ENCODE measurements at places on chromosomes 5 and 9.
A peak's percentile ranks its signal among the peaks of the same experiment; 100 is the strongest.

- peaks cover 15% of the 10 kb centered on the region for H3K4me1 ChIP-seq
- no peak overlapping the region for H3K4me3 ChIP-seq
- H3K27ac ChIP-seq, result no peak overlapping the region
These were observed 35.1 kb downstream of the EXOSC2 start for GRCh38 chr9:130728721-130729120.

DNA sequence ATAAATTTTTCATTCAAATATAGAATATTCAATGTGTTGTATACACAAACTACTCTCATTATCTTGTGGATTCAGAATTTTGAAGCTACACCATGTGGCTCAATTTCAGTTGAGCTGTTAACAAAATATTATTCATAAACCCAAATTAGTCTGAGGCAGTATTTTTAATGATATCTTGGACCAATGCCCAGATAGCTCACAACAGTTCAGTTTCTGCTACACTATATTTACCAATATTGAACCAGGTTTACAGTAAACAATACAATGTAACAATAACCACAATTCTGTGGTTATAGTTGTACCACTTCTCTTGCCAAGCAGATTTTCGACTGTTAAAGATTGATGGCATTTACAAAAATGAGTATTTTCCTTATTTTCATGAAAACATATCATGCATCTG lies 99.9 kb downstream of the SSBP2 start:
- H3K36me3 ChIP-seq, result no peaks in the 10 kb centered on the region
- H3K27ac ChIP-seq, result no peak overlapping the region
- H3K27me3 ChIP-seq, result no peaks in the 10 kb centered on the region
- no peak for DNase-seq
- H3K4me3 ChIP-seq, result no peak overlapping the region
- H3K4me1 ChIP-seq, result no peaks in the 10 kb centered on the region

- peak overlapping the region; percentile 92 for H3K27ac ChIP-seq
- H3K27me3 ChIP-seq, result no peaks in the 10 kb centered on the region
- peak overlapping the region; percentile 43 for H3K4me3 ChIP-seq
- peaks cover 27% of the 10 kb centered on the region for H3K36me3 ChIP-seq
- DNase-seq, result no peak
These were observed 114.0 kb downstream of the CDC42SE2 start for GRCh38 chr5:131377785-131378325.

DNA sequence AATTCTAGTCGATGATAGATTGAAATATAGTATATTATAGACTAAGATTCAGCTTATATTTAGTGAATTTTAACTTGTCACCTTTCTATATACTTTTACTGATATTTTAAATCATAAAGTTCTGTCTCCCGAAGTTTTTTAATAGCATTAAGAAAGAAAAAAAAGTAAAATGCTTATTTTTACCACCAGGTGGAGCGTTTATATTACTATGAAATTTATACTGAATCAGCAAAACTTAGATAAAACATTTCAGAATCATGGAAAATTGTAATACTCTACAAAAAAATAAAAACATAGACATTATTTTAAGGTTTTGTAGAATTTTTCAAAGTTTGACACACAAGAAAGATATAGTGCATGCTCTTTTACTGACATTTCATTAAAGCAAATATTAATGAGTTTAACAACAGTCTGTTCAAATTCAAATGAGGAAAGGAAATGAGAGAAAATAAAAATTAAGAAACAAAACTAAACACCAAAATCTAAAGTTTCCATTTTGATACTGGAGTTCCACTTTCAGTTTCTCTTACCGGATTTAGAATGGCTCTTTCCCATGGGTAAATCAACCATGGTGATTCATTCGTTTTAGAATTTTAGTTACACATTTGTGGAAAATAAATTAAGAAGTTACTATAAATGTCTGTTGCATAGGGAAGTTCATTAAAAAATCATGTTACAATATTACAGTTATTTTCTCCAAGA lies 1035.3 kb downstream of the CDH12 start:
- H3K27ac ChIP-seq, result no peak overlapping the region
- DNase-seq, result no peak
- peaks cover 6% of the 10 kb centered on the region for H3K4me1 ChIP-seq

DNA sequence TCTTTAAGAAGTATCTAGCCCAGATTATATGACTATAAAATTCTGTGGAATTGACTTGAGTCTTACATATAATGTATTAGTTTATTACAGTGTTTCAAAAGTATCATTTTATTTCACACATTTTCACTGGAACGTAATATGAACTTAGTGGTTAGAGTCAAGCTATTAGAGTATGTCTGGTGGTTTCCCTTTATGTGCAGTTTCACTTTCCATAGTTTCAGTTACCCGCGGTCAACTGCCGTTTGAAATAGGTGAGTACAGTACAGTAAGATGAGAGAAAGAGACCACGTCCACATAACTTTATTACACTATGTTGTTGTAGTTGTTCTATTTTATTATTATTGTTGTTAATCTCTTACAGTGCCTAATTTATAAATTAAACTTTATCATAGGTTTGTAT lies 50.5 kb downstream of the COMMD10 start:
- H3K4me1 ChIP-seq, result peaks cover 15% of the 10 kb centered on the region
- DNase-seq, result no peak
- no peak overlapping the region for H3K4me3 ChIP-seq

DNA sequence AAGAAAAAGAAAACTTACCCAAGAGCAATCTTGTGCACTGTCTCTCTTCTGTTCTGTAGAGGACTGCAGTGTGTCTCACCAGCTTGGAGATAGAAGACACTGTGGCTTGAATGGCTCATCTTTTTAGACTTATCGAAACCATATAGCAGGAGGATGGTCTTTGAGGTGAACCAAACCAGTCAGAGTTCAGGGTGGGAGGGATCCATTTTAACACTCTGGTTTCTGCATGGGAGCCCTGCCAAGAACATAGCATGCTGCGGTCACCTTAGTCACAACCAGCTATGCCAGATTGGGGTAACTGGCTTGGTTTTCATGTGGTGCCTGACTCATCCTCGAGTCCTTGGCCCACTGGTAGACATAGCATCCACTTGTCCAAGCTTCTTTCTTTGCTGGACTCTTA lies 135.1 kb downstream of the PAPPA start:
- no peaks in the 10 kb centered on the region for H3K4me1 ChIP-seq
- DNase-seq, result no peak
- H3K27me3 ChIP-seq, result peaks cover 2% of the 10 kb centered on the region
- H3K36me3 ChIP-seq, result no peaks in the 10 kb centered on the region
- no peak overlapping the region for H3K27ac ChIP-seq

Measured in activated T-helper 1 cell treated with anti-CD3 and anti-CD28 coated beads, Interleukin-12 subunit alpha, Interleukin-12 subunit beta, Interleukin-2, Interleukin-4 antibody, amounts not matched to agents 30 ng/mL and 10 ng/mL and 1 ng/mL, durations not matched to agents 14 hours and 24 hours and 36 hours (primary cell).